ENCODE measurements at places on chromosomes 1 and 21.

GRCh38 chr1:223720971-223721591 is 8.7 kb downstream of the CAPN2 start:
- no peak for DNase-seq

DNA sequence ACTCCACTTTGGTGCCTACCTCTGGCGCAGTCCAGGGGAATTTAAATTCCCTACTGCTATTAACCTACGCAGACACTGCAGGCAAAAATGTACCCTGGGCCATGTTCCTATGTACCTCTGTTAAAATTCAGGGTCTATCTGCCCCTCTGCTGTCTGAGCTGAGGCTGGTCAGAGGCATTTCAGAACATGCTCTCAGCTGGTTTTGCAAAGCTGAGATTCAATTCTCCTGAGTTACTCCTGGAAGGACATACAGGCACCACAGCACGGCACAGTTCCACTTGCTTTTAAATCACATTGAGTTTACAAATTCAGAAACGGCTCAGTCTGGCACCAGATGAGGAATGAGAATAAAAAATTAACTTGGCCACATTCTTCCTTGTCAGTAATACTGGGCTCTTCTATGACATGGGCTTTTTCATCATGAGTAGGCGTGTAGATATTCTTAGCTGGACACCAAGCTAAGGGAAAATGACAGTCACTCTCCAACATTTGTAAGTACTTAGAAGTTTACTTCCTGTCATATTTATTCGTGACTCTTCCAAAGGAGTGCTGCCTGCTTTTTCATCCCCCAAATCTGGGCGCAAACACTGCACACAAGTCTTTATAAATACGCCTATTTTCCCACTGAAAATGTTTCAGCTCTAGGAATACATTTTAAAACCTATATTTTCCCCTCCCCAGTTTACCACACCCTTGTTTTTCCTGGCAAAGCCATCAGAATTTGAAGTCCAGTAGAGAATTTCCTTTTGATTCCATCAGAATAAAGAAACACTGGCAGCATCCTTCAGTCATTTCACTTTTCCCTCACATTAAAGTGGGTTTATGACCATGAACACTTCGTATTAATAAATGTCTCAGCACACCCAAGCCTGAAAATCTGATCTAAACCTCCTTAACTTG is 1.9 kb downstream of the C1orf198 start:
- DNase-seq = no peak

DNA sequence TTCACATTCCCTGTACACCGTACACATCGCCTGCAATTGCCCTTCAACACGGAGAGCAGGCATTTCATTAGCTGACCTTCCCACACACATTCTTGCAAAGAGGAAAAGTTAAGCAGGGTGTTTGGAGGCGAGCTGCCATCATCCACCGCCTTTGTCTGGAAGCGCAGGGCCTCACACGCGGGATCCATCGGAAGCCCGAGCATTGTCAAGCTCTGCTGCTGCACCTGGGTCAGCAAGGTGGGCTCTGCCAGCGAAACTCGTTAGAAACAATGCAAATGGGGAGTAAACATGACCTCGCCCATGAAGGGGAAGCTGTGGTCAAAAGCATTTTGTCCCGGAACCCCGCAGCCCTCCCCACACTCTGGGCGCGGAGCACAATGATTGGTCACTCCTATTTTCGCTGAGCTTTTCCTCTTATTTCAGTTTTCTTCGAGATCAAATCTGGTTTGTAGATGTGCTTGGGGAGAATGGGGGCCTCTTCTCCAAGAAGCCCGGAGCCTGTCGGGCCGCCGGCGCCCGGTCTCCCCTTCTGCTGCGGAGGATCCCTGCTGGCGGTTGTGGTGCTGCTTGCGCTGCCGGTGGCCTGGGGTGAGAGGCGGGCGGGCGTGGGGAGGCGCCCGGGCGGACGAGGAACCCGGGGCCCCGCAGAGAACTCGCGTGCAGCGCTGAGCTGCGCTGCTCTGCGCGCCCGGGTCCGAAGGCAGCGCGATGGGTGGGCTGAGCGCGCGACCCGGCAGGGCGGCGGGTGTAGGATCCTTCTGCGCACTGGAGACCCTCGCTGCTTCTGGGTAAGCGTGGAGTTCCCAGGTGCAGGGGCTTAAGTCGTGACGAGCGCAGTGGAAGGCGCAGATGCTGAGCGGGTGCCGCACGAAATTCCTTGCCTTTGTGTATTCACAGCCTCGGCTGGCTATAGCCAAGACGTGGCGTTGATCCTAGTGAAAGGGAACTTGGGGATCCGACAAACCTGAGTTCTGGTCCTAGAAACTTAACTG is at the start of gene CR1:
CR1 (plus strand) TSS at position 357 of the 992 bp plus-strand sequence; CDS start at position 468, 111 bp downstream.
- DNase-seq = no peak

GRCh38 chr1:165350840-165351239 is 5.7 kb downstream of the LMX1A start:
- DNase-seq = no peak

- no peak for DNase-seq
Measured at GRCh38 chr1:156281693-156282478, 739 bp downstream of the SMG5 start.

GRCh38 chr1:28208818-28209441 is 23.9 kb downstream of the DNAJC8 start:
- DNase-seq = peak; percentile 23

DNA sequence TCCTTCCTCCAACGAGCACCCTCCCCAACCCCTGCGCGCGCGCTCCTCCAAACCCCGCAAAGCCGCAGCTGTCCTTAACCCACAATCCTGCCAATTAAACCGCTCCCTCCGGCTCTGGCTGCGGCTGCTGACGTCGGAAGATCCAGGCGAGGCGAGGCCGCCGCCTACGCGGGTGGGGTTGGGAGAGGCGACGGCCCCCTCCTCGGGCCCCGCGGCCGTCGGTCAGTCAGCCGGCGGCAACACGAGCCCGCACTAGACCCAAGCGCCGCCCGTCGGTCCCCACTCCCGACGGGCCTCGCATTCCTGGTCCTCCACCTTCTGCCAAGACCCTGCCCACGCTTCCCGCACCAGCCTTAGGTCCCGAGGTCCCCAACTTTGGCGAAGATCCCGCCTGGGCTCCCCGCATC is 75.4 kb downstream of the VWA5B1 start:
- no peak for DNase-seq

DNA sequence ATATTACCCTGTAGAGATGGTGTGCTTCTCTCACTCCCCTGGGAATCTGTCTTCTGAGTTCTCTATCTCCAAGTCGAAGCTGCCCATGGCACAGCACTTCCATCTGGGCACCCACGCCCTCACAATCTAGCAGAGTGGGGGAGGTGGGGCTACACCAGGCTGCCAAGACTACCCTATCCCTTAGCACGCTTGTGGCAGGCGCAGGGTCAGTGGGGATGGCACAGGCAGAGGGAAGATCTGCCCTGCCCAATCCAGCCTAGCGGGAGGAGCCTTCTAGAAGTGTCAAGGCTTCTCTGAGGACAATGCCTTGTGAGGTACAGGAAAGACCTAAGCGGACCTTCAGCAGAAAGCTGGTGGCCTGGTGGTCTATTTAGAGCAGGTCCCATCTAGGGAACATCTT is 49.1 kb downstream of the DMAP1 start:
- no peak for DNase-seq

GRCh38 chr1:226939438-226940028 is 561 bp upstream of the COQ8A start:
- DNase-seq = no peak

- DNase-seq = no peak
Measured at GRCh38 chr1:226203240-226203639, 16.7 kb upstream of the ACBD3 start.

DNA sequence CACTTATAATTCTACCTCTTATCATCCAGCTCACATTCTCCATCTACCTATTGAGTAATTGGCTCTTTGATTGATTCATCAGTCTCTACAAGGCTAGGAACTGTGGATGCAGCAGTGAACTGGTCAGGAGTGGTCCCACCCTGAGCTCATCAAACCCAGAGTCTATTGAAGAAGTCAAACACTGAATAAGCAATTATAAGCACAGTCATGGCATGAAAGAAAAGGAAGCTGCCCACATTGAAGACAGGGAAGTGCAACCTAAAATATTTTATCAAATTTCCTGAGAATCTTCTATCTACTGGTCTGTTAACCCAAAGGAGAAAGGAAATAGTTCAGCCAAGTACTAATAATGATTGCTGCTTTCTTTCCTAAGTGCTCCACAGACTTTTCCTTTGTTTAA is 35.7 kb downstream of the ACP6 start:
- no peak for DNase-seq

DNA sequence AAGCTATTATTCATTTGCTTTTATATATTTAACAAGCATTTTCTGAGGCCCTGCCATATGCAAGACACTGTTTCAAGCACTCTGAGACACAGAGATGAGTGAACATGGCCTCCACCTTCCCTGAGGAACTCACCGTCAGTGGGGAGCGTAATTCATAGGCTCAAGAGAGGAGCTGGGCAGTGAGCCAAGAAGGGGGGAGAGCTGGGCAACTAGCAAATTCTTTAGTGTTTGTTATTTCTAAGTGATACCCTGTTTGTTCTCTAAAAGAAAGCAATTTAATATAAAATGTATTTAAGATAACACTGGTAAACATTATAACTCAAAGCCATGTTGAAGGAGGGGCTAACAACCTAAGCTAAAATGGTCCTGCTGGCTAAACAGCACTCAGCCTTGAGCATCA is 119.2 kb upstream of the NGF start:
- no peak for DNase-seq

DNA sequence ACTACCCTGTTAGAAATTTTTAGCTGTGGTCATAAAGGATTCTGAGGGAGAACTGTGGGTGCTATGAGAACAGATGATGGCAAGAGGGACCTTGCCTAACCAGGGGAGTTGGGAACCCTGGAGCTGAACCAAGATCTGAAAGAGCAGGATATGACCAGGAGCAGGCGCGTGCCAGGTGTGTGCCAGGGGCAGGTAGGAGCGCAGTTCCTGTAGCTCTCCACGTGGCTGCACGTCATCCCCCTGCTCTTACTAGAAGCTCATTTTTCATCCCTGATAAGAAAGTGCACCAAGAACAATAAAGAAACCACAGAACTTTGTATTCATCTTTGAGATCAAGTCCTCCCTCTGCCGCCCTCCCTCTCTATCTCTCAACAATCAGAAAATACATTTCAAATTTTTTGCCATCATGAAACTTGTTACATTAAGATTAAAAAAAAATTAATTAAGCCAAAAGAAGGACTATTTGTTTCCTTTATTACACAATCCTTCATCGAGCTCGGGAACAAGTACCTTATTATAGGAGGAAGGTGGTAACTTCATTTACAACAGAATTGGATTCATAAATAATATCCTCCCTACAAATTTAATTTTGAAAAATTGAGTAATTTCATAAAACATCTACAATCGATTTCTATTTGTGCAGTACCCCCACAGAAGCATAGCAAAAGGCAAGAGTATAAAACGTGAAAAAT is 78.5 kb downstream of the SLC35F3 start:
- DNase-seq = no peak

- DNase-seq = peak; percentile 21
Measured at GRCh38 chr1:111747282-111747734, 8.1 kb upstream of the INKA2 start.

GRCh38 chr1:244088161-244088560 is 37.1 kb downstream of the ZBTB18 start:
- DNase-seq = no peak

GRCh38 chr1:163191301-163191700 is 11.4 kb downstream of the RGS5 start:
- DNase-seq = no peak

DNA sequence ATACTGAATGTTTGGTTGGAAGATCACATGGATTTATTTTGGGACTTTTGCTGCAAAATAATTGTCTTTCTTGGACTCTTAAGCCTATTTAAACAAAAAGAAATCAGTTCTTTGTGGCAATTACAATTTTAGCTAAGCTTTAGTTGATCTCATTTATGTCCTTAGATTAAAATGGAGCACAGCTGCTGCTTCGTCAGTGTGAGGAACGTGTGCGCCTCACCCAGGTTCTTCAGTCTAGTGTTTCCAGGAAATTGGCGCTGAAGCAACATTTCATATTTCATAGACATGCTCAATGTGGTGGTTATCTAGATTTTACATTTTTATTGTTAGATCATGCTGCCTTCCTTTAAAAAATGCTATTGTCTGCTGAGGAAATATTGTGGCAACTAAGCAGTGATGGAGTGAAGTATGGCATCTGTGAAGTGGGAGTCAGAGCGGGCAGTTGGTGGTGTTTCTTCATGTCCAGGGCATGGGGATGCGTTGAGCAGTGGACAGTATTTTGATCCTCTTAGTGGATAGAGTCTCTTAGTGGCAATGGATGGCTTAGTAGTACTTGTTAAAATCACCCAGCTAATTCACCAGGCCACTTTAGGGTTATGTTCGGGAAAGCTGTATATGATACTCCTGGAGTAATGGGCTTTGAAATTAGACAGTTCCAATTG is 5.6 kb downstream of the DDI2 start:
- DNase-seq = no peak

DNA sequence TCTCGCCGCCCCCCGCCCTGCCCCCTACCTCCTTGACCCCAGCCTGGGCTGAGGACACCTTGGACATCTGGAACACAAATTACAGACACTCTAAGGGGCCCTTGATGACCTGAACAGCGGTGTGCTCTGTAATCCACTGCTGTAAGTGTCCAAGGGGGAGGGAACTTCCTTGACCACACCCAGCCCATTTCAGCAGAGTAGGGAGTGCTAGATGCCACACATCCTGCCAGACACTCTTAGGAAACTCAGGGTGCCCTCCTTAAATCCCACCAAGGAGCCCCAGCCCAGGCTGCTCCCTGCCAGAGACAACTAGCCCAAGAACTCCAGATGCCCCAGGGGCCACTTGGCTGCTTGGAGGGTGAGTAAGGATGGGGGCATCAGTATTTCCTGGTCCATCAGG is 282.2 kb downstream of the RRAGC start:
- DNase-seq = no peak

- no peak for DNase-seq
Measured at GRCh38 chr1:39116860-39117728, 87.4 kb upstream of the MACF1 start.

- DNase-seq = no peak
Measured at GRCh38 chr1:156551066-156551643, 21.2 kb downstream of the IQGAP3 start.

GRCh38 chr1:151535326-151536271 is 4.5 kb upstream of the TUFT1 start:
- no peak for DNase-seq

GRCh38 chr1:172679000-172679772 is 20.3 kb downstream of the FASLG start:
- no peak for DNase-seq

Measured in stimulated activated CD4-positive, alpha-beta T cell treated with anti-CD3 and anti-CD28 coated beads, Interleukin-1b, Interleukin-23, amount 100 ng/mL, for 1 hour (primary cell).